ENCODE measurements at places on chromosomes 5 and 9.

- DNase-seq, result no peak
Measured at GRCh38 chr5:65812648-65813047, 90.6 kb downstream of the NLN start.

DNA sequence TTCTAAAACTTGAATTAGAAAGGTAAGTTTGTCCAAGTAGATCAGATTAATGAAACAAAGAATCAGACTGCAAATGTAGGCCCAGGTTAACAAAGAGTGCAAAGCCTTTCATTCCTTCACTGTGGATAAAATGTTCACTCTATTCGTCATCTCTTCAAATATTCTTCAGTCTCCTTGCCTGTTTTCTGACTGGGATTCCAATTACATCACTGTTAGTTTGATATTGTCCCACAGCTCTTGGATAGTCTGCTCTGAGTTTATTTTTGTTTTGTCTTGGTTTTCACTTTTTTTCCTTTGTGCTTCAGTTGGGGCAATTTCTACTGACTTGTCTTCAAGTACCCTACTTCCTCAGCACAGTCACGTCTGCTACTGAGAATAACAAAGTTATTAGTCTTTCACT lies 38.5 kb upstream of the GZMA start:
- DNase-seq, result no peak

- DNase-seq, result no peak
Measured at GRCh38 chr9:116320290-116320689, 166.7 kb downstream of the PAPPA start.

DNA sequence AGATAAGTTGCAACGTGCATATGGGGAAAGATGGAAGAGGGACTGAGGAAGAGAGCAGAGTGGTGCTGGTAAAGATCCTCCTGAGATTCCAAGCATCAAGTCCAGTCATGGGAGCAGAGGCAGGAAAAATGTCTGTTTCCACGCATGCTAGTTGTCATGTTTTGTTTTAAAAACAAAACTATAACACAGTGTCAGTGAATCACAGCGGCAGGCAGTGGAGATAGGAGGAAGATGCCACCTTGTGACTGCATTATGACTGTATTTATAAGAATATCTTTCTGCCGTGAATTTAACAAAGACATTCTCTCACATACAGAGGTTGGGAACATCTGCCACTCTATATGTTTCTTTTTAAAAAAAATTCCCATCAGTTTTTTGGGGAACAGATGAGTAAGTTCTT lies 3.7 kb upstream of the SVEP1 start:
- DNase-seq, result no peak

DNA sequence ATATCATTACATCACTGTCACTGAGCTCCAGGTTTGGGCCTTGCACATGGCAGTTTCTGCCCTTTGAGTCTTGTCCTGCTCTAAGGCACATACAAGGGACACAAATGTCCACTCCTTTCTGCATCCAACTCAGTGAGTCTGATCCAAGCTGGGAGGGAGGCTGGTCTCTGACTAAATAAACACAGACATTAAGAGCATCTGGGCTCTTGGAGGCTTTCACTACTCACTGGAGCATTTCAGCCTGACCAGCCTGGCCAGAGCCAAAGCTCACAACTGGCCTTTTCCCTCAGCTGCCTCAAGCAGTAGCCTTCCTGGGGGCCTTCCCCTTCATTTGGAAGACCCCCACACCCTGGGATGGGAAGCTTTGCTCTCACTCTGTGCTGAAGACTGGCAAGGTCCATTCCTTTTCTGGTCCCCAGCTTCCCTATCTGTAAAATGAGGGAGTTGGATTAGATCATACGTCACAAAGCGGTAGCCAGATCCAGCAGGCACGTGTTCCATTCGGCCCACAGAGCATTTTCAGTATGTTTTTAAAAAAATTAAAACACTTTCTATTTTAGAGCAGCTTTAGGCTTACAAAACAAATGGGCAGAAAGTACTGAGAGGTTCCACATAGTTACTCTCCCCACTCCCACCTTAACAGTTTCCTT lies 58.6 kb upstream of the XPA start:
- no peak for DNase-seq

DNA sequence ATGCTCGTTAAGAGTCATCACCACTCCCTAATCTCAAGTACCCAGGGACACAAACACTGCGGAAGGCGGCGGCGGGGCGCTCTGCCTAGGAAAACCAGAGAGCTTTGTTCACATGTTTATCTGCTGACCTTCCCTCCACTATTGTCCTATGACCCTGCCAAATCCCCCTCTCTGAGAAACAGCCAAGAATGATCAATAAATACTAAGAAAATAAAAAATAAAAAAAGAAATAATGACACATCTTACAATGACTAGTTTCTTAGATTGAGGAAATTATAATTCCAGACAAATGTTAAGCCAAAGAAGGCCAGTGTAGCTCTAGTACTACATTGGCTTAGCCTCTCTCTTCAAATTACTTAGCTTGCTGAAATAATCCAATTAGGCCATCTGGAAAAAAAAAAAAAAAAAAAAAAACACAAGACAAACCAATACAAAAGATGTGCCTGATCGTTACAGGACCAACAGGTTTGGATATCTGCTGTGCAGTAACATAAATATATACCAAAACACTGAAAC lies 58.0 kb downstream of the ANXA2R start:
- DNase-seq, result no peak

DNA sequence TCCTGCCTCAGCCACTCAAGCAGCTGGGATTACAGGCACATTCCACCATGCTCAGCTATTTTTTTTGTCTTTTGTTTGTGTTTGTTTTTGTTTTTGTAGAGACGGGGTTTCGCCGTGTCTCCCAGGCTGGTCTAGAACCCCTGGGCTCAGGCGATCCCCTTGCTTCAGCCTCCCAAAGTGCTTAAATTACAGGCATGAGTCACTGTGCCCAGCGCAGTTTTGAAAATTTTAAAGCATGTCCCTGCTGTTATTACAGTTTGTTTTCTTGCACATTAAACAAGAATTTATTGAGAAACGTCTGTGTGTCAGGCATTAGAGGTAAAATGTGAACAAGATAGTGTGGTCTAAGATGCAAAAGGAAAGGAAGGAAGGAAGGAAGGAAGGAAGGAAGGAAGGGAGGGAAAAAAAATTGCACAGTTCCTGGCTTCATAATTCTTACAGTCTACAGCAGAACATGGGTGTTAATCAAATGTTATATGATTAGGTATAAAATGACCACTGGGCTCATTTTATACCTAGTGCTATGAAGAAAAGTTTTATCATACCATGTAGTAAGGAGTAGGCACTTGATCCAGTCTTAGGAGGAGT lies 205.4 kb downstream of the SNX18 start:
- no peak for DNase-seq

DNA sequence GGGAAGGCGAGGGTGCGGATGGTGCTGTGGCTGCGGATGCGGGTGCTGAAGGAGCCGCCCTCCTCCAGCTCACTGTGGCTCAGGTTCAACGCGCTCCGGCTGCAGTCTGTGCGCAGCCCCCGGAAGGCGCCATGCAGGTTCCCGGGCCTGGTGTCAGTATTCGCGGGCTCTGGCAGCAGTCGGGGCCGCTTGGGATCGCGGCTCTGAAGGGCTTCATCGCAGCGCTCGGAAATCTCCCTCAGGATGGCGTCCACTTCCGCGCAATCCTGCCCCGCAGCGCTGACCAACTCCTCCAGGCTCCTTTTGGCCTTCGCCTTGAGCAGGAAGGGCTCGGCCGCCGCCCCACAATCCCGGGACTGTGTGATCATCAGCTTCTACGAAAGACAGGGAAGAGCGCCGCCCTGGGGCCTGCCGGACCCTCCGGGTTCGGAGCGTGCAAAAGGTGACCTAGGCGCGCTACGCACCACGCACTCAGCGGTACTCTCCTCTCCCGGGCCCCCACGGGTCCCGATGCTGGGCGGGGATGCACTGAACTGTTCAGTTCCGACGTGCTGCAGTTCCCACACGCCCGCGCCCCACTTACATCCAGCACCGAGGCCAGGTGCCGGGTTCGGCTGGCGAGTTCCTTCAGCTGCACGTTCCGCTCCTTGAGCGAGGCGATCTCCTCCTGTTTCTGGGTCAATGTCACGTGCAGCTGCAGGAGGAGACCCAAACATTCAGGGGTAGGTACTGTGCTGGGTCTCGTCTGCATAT lies 6.5 kb downstream of the MCIDAS start:
- no peak for DNase-seq

DNA sequence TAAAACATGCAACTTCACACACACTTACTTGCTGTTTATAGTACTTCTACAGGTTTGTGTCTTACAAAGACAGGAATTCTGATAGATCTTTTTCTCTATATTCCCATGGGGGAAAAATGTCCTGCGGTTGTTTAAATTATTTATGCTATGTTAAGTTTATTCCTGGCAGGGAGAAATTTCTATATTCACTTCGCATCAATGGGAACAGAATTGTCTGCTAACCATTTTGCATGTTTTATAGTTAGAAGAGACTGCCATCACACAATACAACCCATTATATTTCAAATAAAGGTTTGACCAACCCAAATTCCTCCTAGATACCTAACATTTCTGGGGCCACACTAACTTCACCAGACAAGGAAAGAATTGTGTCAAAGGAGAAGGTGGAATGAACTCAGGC lies 110.0 kb upstream of the PRR16 start:
- DNase-seq, result no peak

- DNase-seq, result peak; percentile 15
Measured at GRCh38 chr9:72315510-72316311, 49.3 kb downstream of the ZFAND5 start.

- DNase-seq, result peak; percentile 50
Measured at GRCh38 chr5:135842737-135843136, 8.3 kb downstream of the SLC25A48 start.

DNA sequence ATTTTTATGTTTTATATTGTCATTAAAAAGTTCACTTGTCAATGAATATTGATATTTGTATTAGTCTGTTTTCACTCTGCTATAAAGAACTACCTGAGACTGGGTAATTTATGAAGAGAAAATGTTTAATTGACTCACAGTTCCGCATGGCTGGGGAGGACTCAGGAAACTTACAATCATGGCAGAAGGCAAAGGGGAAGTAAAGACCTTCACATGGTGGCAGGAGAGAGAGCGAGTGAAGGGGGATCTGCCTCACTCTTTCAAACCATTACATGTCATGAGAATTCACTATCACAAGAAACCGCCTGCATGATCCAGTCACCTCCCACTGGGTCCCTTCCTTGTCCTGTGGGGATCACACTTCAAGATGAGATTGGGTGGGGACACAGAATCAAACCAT lies 27.4 kb downstream of the SRD5A1 start:
- no peak for DNase-seq

DNA sequence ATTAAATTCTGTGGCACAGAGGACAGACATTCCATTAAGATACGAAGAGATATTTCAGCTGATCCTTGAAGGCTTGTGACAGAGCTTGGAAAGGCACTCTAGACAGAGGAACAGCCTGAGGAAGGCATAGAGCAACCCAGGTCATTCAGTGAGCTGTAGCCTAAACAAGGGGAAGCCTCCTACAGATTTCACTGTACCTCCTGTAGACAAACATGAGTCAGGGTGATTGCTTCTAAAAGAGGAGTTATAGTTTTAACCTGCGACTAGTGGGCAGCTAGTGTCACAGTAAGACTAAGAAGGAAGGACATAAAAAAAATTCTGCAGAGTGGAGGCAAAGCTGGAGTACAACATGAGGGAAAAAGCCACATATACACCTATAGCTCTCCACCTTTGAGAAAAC lies 43.5 kb upstream of the ANKDD1B start:
- DNase-seq, result no peak

DNA sequence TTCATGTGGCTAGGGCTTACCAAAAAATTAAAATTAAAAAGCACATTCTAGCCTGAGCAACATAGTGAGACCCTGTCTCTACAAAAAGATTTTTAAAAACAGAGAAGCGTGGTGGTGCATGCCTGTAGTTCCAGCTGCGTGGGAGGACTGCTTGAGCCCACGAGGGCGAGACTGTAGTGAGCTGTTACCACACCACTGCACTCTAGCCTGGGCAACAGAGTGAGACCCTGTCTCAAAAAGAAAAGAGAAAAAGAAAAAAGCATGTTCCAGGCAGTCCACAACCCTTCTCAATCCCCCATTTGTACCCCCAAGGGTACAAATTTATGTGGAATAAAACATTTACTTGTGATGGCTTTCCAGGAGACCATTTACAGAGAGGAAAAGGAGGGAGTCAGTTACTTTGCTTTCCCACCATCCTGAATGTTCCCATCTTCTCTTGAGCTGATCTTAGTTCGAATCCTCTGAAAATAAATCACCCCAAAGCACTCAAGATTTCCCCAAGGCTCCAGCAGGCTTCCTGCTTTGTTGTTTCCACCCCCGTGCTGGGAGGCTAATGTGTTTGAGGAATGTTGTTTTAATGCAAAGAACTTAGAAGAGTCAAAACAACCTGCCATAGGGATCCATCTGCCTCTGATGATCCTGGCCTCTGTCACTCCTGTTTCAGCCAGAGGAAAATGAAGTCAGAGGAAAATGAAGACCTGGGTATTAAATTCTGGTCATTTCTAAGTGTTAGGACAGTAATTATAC lies 384.7 kb downstream of the BNC2 start:
- DNase-seq, result no peak

- no peak for DNase-seq
Measured at GRCh38 chr5:64930672-64931318, 162.1 kb downstream of the CWC27 start.

- DNase-seq, result no peak
Measured at GRCh38 chr5:133303298-133303697, 251.5 kb downstream of the HSPA4 start.

GRCh38 chr5:30034870-30035269 lies 1158.6 kb upstream of the CDH6 start:
- DNase-seq, result no peak

DNA sequence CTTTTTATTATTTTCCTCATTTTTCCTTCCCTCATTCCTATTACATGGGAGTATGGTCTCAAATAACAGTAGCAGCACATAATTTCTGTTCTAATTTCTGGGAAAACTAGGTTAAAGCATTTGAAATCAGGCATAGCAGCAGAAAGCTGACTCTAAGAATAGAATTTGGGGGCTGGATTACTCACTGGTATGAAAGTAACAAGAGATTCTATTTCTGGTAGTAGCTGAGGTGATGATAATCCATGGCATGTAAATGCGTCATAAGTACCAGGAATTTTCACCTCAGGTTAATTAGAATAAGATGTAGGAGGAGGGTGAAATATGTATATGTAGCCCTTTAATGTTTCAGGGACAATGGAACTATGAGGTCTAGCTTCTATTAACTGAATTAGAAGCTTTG lies 662.0 kb downstream of the PTPRD start:
- DNase-seq, result no peak

DNA sequence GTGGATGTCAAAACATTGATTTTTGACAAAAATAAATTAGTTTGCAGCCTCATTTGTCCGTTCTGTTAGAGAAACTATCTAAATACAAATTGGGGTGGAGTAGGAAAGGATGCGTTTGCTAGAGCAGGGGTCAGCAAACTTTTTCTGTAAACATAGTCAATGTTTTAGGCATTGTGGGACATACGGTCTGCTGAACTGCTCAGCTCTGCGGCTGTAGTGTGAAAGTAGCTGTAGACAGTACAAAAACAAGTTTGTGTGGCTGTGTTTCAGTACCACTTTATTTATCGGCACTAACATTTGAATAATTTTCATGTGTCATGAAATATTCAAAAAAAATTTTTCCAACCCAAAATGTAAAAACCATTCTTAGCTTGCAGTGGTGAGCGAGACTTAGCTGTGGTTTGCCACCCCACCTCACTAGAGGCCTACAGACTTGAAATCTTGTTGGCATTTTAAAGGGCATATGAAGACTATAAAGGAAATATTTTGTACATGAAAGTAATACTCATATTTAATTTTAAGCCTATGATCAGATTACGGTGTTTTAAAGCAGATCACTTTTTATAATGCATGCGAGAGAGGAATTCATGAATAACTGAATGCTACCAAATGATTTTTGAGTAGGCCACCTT lies 151.0 kb upstream of the PCA3 start:
- no peak for DNase-seq

- DNase-seq, result no peak
Measured at GRCh38 chr9:126367616-126368015, 41.0 kb downstream of the MVB12B start.

- DNase-seq, result no peak
Measured at GRCh38 chr5:58330781-58331180, 129.1 kb downstream of the PLK2 start.

Measured in nucleus accumbens (tissue), 56 donors.